ENCODE measurements at places on chromosomes 1 and 21. TPM values are rescaled to one million over a fixed set of nuclear protein-coding genes. Genes with fewer than 3 reads are reported as not detected.

GRCh38 chr1:204652497-204652896, 33.0 kb downstream of the LRRN2 start:
- no peak for ATAC-seq

- no peak for ATAC-seq
These were observed 104.1 kb upstream of the HNRNPU start for GRCh38 chr1:244968471-244968871.

Gene PAQR6
- total RNA-seq: 1.6 TPM

Gene ANGPTL7
- total RNA-seq: 13.5 TPM

GRCh38 chr1:108699375-108700332, 7.5 kb downstream of the PRPF38B start:
- no peak for ATAC-seq

- no peak for ATAC-seq
These were observed 859.0 kb upstream of the B3GALT2 start for GRCh38 chr1:194045416-194045815.

Gene BTG3
- total RNA-seq: 44.0 TPM

All from gastroesophageal sphincter (tissue), 4 donors.